ENCODE measurements at places on chromosomes 3 and 15.
A peak's percentile ranks its signal among the peaks of the same experiment; 100 is the strongest.

DNA sequence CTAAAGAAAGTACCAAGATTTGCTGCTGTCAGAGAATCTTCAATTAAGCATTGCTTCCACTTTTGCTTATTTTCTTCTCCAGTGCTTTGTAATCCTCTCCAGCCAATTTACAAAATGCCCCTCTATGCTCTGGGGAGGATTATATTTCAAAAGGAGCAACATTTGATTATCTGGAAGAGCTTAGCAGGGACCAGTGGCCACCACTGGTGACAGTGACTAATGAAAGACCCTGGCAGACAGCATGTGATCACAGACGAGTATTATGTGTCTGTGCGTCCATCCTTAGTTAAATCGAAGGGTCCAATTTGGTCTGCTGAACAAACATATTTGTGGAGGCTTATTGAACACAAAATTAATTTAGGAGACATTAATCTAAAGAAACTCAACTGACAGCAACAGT is 152.6 kb downstream of the ZNF621 start:
- no peak for DNase-seq

DNA sequence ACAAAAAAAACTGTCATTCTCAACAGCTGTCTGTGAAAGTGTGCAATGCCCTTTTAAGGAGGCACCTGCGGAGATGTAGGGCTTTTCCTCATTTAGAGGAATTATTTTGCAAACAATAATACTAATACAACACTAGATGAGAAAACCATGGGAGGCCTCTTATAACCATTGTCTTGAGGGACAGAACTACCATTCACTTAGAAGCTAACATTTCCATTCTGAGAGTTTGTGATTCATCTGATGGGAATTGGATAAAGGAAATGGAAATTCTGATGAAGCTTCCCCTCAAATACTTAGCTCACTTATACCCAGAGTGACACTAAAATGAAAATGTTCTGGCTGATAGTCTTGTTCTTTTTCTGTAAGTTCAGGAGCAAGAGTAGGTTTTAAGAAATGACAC is 147.7 kb downstream of the CADPS start:
- peak; percentile 14 for DNase-seq

DNA sequence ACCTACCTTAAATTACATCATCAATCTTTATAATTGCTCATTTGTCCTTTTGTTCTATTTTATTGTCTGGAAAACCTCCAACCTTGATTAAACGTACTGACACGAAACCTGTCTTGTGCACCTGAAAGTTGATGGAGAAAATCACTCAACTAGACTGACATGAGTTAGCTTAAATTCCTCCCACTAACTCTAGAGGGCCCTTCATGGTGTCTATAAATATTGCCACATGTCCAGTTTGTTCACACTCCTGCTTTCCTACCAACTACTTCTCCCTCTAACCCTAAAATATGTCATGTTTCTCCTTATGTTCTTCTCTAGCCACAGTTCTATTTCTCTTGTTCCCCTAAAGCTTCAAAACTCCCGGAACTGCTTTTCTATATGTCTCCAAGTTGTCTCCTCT is 59.8 kb upstream of the SGO1 start:
- no peak for DNase-seq

GRCh38 chr3:49872801-49873281 is 3.1 kb upstream of the CAMKV start:
- no peak for DNase-seq

DNA sequence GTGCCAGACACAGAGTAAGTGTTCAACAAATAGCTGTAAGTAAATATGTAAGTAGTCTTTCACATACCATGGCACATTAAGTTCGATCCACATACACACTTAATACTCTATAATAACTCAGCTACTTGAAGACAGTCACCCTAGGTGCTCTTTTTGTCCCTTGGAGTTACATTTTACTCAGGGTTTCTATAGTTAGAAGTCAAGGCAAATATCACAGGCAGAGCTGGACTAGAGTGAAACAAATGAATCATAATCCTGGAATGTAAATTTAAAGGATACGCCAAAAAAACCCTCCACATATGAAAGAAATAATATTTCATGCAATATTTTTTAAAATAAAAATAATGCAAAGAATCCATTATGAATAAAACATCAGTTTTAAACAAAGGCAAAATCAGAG is 461.8 kb downstream of the MAGI1 start:
- DNase-seq: no peak

DNA sequence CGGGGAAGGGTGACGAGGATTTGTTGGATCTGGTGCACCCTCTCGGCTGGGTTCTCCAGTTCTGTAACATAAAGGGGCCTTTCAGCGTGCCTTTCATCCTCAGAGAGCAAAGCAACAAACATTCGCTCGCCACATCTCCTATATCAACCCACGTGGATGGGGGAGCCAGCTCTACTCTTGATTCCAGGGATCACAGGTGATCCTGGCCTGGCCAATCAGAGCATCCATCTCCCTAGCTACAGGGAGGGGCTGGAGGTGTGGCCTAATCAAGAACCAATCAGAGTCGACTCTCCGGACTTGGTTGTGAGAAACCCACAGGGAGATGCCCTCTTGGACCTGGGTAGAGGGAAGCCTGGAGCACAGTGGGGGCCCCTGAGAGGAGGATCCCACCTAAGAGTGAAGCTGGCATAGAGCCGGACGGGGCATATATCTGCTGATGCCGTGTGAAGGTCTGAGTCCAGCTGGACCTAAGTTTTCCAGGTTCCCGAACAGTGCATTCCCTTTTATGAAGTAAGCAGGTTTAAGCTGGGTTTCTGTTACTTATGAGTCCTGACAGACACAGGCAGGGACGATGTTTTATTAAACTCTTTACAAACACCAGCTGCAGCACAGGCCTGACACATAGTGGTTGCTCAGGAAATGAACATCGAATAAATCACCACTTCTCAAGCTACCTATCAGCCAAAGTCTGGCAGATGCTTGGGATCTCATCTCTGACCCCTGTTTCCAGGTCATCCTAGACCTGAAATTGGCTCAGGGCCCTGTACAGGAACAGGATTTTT is 50.7 kb upstream of the RAD18 start:
- DNase-seq: peak; percentile 40

GRCh38 chr15:52183562-52184173 is 7.5 kb downstream of the GNB5 start:
- DNase-seq: peak; percentile 70

DNA sequence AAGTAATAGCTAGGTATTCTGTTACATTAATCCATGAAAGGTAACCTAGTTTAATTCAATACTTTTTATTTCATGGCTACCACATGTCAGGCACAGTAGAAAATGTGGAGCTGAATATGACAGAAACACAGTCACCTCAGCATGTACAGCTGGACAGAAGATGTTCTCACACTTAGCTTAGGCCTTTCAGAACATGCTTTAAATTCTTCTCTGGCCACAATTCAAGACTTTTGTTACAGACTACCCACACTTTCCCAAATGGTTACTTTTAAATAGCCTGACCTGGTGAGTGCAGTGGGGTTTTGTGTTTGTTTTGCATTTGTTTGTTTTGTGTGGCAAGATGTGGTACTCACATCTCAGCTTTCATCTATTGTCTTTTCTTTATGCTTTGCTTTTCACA is 1079.5 kb downstream of the IGSF11 start:
- DNase-seq: peak; percentile 17

DNA sequence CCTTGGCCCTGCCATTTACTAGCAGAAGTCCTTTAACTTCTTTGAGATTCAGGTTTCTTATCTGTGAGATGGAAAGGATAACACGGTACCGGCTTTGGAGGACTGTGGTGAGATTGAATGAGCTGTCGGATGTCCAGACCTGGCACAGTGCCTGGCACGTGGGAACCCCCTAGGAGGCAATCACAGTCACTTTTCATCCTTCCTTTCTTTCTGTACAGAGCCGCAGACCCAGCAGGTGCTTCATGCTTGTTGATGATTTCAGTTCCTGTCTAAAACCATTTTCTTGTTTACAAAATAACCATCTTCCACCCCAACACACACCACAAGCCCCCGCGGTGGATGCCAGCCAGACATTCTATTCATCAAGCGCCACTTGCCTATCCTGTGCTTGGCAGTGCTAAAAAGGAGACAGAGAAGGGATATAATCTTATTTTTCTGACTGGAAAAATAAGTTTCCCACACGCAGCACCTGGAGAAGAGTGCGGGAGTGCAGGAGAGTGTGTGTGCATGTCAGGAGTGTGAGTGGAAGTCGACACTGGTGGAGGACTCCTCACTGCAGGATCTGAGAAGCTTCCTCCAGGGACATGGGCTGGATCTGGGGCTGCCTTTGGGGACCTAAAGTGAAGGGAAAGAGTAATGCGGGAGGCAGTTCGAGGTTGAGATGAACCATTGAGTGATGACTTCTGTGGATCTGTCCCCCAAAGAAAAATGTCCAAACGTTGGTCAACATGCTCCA is 85.7 kb downstream of the ST6GAL1 start:
- DNase-seq: no peak

DNA sequence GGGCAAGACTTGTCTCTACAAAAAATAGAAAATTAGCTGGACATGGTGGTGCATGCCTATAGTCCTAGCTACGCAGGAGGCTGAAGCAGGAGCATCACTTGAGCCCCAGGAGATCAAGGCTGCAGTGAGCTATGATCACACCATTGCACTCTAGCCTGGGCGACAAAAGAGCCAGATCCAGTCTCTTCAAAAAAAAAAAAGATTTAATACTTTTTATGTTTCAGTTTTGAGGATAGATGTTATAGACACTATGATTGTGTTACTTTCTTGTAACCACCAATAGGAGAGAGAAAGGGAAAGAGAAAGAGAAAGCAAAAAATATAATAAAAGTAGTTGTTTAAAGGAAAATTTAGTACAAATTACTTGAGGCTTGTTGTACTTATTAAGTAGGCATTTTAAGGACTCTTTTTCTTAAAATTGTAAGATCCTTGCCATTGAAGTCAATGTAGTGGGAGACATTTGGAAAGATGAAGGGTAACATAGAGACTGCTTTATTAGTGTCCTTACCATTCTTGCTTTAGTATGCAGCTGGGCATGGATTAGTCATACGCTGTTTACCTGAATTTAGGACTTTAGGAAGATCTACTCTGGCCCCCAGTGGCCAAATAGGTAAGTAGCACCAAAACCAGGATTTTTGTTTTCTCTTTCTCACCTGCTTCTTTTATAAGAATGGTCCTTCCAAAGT is 35.1 kb upstream of the ZDHHC23 start:
- peak; percentile 43 for DNase-seq

DNA sequence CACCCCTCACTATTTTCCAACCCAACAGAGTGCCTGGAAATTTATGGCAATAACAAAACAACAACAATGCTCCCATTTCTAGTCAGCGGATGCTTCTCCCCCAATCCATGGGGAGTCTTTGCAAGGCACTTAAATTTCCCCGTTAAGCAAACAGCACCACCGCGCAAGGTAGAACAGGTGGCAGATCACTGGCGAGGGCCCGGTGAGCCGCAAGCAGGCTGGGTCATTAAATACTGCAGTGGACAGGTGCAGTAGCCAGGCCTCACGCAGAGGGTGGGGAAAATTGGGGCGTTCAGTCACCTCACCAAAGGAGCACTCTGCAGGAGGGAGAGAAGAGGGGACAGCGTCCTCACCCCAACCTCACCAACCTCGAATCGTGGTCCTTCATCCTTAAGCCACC is 147.5 kb downstream of the NTRK3 start:
- DNase-seq: no peak

All from AG20443 (cell line).